ENCODE measurements at places on chromosomes 2 and 18.

DNA sequence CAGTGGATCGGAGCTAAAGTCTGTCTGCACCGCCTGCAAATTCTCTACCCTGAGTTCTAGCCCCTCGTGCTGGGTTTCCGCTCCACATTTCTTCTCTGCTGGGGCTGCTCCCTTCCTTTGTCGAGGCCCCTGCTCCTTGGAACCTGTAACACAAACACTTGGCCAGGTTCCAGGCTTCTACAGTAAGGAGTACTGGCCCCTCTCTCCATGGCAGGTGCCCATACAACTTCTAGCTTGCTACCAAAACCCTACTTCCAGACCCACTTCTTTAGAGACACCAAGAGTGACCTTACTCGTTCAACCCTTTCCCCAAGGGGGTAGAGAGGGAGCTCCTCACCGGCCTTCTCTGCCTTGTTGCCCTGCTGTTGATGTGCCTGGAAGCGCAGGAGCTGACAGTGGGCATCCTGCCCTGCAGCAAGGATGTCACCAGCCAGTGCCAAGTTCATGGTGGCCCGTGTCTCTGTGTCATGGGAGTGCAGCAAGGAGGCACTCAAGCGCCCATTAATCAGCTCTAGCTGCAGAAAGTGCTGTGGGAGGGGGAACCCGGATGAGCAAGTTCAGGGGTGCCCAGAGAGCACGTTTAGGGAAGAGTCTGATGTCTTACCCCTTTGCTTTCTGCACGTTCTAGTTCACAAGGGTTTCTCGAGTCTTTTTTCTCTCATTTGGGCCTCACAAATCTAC, 1.1 kb downstream of the PREB start:
- no peak for DNase-seq

GRCh38 chr18:55781481-55781957, 193.5 kb upstream of the TCF4 start:
- no peak for DNase-seq

- no peak for DNase-seq
Measured at GRCh38 chr18:35324926-35325655, 19.1 kb downstream of the ZNF24 start.

- no peak for DNase-seq
Measured at GRCh38 chr2:30756051-30756719, 51.1 kb downstream of the CAPN13 start.

GRCh38 chr2:44524347-44524926, 162.7 kb downstream of the CAMKMT start:
- no peak for DNase-seq

- no peak for DNase-seq
Measured at GRCh38 chr2:176879426-176879995, 333.1 kb upstream of the HNRNPA3 start.

GRCh38 chr2:119704670-119705120, 25.7 kb downstream of the TMEM177 start:
- DNase-seq: no peak

GRCh38 chr2:70143314-70144150, 47.3 kb downstream of the C2orf42 start:
- DNase-seq: no peak

GRCh38 chr2:228871012-228871411, 400.1 kb downstream of the PID1 start:
- no peak for DNase-seq

- DNase-seq: no peak
Measured at GRCh38 chr18:31513189-31513935, 15.4 kb downstream of the DSG2 start.

DNA sequence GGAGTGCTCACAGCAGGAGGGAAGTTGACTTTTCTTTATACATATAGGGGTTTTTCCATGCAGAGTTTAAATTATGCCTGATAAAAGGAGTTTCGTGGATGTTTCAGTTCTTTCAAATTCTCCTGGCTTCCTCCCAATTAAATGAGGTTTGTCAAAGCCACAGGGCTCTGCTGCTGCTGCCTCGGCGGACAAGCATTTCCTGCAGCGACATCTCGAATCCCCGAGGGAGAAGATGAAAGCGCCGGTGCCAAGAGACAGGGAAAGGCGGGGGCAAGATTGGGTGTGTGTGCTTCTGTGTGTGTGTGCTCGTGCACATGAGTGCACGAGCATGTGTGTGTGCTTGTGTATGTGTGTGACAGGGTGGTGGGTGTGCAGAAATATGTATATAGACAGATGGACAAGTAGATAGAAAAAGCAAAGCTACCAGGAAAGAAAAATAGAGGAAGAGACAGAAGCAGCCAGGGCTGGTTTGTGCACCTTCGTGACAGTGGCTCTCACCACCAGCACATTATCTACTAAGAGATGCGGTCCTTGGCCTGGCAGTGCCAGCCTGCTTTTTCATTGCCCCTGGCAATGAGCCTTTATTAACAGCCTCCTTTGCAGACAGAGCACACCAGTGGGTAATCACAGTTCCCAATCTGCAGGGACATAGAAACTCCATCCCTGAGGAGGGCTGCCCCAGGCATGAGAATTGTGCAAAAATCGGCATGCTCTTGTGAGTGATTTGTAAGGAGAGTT, 76.2 kb downstream of the CDK15 start:
- no peak for DNase-seq

- DNase-seq: no peak
Measured at GRCh38 chr2:238875471-238876231, 27.8 kb downstream of the TWIST2 start.

DNA sequence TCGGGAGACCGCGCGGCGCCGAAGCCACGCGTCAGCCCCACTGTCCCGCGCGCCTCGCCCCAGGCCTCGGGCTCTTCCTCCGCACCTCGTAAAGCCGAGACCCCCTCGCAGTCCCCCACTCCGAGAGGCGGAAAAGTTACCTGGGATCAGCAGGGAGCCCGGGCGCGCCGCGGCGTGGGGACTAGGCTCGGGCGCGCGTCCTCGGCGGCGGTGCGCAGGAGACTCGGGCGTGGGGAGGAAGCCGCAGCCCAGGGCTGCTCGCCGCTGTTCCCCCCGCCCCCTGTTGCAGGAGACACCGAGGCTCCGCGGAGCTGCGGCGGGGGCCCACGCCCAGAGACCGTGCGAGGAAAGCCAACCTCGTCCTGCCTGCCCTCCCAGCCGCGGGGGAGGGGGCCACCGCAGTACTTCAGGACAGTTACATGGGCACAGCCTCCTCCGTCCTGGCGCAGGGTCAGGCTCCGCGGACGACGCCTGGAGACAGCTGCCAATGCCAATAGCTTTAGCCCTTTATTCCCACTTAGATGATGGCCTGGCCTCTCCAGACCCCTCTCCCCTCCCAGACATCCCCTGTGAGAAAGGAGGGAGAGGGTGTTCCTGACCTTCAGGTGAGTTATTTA, at the start of gene EPB41L3:
Gene EPB41L3 (minus strand): TSS at position 225 of the 617 bp plus-strand sequence. CDS start 54,814 bp downstream, outside the sequence.
- no peak for DNase-seq

DNA sequence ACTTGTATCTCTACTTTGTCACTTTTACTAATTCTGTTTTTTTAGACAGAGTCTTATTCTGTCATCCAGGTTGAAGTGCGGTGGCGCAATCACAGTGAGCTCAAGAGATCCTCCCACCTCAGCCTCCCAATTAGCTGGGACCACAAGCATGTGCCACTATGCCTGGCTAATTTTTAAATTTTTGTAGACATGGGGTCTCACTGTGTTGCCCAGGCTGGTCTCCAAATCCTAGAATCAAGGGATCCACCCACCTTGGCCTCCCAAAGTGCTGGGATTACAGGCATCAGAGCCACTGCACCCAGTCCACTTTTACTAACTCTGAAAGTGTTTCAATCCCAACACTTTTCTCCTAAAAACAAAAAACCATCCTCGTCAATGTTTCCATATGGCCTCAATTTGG, 94.9 kb downstream of the MALT1 start:
- DNase-seq: no peak

DNA sequence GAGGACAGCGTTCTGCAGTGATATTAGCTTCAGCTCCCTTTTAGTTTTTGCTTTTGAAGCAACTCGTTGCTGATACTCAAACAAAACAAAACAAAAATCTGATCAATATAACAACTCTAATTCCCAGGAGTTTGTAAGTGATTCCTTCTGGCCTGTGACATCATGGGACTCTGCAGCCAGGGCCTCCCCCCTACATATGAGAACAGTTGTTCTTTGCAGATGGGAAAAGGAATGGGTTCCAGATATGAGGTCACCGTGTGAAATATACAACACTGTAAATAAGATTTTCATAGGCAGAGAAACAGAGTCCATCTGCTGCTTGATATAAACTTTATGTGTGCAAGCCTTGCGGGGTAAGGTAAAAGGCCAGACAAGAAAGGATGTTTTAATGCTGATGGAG, 56.7 kb downstream of the DIS3L2 start:
- DNase-seq: no peak

- DNase-seq: no peak
Measured at GRCh38 chr2:10073706-10074105, 6.5 kb downstream of the CYS1 start.

GRCh38 chr2:149727927-149728326, 140.4 kb upstream of the MMADHC start:
- DNase-seq: no peak

- no peak for DNase-seq
Measured at GRCh38 chr2:188399159-188399558, 107.5 kb downstream of the GULP1 start.

Measured in stimulated activated CD4-positive, alpha-beta T cell treated with anti-CD3 and anti-CD28 coated beads, Interleukin-1b, Interleukin-23, amount 100 ng/mL, for 1 hour (primary cell).